ENCODE measurements at places on chromosomes 2 and 18.

- no peak for DNase-seq
Observed at GRCh38 chr2:231186325-231186724, 12.1 kb upstream of the ARMC9 start.

DNA sequence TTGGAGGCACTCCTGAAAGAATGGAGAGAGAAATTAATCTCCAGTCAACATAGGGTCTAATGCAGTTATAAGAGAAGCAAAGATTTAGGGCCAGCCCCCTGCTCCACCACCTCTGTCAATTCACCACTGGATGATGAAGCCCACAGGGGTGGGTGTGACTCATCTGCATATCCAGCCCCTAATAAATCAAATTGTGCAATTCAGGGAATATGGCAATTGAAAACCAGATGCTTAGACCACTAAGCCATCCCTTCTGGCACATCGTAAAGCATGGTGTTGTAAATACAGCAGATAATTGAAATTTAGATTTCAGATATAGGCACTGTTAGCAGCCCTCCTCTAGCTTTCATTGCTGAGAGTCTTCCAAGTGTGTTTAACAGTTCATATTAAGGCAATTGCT, 541.4 kb downstream of the PARD3B start:
- DNase-seq = no peak

DNA sequence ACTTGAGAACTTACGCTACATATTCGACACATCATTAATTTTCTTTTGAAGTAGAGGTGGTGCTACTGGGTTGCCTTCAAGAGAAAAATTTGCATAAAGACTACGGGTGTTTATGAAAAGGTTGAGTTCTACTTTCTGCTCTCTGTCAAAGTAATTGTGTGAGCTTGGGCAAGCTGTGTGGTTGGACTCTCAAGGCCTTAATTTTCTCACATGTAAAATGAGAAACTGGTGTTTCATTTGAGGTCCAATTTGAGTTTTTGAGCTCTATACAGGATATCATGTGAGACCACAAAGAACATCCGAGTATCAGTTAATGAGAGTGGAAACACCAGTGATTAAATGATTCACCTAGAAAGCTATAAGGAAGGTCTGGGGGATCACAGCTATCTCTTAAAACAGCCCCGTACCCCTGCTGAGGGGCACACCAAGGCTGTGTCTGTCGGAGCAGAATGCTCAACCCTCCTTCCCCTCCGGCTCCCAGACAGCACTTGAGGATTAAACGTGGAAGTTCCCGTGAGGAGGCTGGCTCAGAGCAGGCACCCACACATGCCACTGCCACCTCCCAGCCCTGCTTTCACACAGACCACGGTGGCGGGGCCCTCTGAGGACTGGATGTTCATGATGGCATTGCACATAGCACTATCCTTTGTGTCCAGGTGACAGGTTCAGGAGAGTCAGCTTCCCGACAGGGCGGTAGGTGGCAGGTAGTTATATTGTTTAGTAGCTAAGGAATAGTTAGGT, 191.8 kb downstream of the RNF144A start:
- DNase-seq = no peak

- DNase-seq = no peak
Observed at GRCh38 chr2:126639276-126639675, 16.7 kb upstream of the GYPC start.

DNA sequence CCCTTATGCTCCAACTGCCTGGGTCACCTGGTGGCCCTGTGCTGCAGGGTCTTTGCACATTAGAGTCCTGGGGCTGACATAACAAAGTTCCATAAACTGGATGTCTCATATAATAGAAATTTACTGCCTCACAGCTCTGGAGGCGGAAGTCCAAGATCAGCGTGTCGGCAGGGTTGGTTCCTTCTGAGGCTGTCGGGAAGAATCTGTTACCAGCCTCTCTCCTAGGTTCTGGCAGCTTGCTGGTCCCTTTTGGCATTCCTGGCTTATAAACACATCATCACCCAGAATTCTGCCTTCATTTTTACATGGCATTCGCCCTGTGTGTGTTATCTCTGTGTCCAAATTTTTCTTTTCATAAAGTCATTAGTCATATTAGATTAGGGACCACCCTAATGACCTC, 170.5 kb downstream of the NDUFA10 start:
- DNase-seq = no peak

DNA sequence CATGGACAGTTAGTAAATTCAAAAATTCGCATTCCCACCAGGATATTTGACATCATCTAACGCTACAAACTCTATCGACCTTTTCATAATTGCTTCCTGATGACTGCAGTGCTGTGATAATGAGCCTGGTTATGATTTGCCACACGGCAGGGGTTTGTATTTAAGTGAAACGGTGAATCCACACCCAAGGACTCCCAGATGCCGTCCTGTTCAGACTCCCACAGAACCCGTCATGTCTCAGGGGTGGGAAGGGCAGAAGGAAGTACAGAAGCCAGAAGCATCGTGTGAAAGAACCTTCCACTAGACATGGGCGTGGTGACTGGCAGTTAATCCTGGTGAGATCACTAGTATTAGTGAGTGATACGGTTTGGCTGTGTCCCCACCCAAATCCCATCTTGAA, 91.2 kb upstream of the TMEM18 start:
- no peak for DNase-seq

DNA sequence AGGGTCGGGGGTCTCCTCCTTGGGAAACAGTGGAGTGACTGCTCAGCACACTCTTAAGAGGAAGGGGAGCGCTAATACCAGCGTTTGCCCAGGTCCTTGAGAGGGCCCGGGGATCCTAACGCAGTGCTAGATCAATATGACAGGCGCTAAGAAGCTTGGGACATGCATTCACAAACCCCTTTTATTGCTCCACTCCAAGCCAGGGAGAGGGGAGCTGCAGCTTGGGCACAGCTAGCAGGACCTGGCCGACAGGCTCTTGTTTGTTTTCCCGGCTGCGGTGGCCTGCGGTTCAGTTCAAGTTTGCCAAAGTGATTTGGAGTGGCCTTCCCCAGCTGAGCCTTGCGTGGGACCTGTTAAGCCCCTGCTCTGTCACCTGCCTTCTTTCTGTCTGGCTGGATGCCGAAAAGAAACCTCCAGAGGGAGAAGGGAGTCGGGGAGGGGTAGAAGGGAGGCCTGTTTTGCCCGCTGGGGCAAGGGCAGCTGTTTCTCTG, 152.1 kb downstream of the GLI2 start:
- no peak for DNase-seq

DNA sequence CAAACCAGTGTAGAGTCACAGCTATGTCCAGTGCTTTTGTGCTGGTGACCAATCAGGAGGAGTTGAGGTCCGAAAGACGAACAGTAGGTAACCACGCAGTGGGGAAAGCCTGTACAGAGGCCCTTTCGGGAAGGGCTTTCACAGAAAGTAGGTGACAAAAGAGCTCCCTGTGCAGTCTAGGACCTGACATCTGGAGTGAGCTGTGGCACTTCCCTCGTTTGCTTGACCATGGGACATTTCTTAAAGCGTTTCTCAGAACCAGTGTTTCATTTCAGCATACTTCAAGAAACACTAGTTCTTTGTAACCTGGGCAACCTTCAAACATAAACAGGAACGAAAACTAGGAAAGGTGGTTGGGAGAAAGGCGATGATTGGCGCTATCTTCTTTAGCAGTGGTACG, 55.7 kb upstream of the ITM2C start:
- DNase-seq = no peak

DNA sequence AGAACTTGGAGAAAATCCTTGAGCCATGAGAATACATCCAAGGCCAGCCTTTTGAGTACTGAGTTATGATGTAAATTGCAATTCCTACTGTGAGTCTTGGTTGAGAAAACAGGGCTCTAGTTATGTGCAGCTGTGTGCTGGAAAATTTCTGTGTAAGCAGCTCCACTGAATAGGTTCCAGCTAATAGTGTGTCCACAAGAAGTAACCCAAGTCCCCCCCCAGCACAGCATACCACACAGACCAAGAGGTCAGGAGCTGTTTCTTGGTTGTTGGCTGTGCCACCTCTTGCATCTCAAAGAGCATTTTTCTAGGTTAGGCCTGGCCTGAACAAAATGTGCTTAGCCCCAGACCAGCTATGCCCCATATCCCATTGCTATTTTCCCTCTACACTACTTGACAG, 36.8 kb upstream of the APCDD1 start:
- DNase-seq = no peak

- DNase-seq = no peak
Observed at GRCh38 chr2:116141891-116142474, 1672.5 kb upstream of the DDX18 start.

DNA sequence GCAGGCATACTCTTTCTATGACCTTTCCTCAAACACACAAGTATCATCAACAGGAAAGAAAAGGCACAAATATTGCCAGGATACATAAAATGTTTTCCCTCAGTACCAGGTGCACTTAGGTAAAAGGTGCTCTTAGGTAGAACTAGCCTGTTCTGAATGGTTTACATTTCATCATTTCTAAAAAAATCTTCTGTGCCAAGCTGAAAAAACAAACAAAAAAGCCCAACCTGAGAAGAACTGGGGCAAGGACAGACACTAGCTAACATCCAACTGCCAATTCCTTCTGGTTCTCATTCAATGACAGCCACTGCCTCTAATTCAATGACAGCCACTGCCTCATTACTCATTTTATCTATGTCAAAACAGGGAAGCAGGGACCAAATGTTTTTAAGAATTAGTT, 68.5 kb downstream of the SPIRE1 start:
- no peak for DNase-seq

DNA sequence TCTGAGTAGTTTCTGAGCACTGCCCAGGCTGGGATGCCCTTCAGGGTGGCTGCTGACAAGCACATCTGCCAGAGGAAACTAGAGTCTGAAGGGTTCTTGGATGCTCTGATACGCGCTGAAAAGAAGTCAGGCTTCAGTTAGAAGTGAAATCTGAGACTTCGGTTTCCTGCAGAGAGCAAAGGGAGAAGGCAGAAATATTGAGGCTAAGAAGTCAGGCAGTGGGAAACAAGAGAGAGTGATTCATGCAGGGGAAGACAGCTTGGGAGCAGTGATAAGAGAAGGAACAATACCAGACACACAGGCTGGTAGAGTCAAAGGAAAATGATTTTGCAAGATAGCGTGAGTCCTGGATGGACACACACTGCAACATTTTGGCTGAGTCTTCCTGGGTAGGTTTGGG, 51.0 kb upstream of the BOD1L2 start:
- DNase-seq = no peak

GRCh38 chr2:9793156-9793917, 49.9 kb upstream of the TAF1B start:
- DNase-seq = no peak

GRCh38 chr2:154758871-154759270, 60.4 kb downstream of the KCNJ3 start:
- DNase-seq = no peak

- DNase-seq = no peak
Observed at GRCh38 chr2:186205254-186205911, 280.7 kb upstream of the ZC3H15 start.

- no peak for DNase-seq
Observed at GRCh38 chr2:190451561-190452176, 43.5 kb downstream of the MFSD6 start.

DNA sequence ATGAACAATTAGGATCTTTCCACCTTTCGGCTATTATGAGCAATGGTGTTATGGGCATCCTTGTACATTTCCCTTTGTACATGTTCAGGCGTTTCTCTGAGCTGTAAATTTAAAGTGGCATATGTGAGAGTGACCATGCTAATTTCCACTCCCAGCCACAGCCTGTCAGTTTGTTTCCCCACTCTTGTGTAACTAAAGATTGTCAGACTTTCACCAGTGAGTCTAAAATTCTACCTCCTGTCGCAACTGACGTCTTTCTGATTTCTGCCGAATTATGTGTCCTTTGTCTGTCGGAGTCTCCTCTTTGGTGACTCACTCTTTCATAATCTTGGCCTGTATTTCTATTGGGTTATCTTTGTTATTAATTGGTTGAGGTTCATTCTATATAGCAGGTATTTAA, 50.7 kb downstream of the TRAPPC12 start:
- DNase-seq = no peak

GRCh38 chr2:226585130-226585561, 214.5 kb downstream of the IRS1 start:
- no peak for DNase-seq

- no peak for DNase-seq
Observed at GRCh38 chr2:113202305-113203216, 28.8 kb downstream of the PSD4 start.

DNA sequence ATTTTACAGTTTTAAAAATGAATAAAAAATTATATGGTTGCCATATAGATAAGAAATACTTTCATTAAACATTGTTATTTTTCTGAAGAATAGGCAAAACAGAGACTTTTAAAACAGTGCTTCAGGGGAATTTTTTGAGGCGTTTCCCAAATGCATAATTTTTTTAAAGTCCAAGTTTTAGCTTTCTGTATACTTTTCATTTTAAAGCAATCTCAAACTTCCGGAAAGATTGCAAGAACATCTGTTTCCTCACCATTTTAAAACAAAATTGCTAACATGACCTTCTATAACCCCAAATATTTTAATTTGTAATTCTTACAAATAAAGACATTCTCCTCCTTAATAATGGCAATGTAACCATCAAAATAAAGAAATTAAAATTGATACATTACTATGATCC, 15.1 kb upstream of the MBD2 start:
- DNase-seq = no peak

DNA sequence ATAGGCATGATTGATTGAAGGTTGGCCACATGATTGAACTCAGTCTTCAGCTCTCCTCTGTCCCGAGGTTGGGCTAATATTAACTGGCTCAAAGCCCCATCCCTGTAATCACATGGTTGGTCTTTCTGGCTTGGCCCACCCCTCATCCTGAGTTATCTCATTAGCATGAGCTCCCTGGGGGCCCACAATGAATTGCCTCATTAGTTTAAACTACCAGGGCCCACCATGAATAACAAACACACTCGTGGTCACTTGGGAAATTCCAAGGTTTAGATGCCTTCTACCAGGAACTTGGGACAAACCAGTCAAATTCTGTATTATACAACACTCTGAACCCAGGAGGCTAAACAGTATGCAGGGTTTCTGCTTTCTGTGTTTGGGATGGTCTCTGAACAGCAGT, 121.7 kb upstream of the B3GNT2 start:
- DNase-seq = no peak

Measured in cortex of kidney (tissue), 1 donor.